ENCODE measurements at places on chromosomes 3 and 15. TPM values are rescaled to one million over a fixed set of nuclear protein-coding genes. Genes with fewer than 3 reads are reported as not detected.

NPAP1 gene
- total RNA-seq = not detected

CCDC39 gene
- not detected for total RNA-seq

FANCD2OS gene
- 2.3 TPM for total RNA-seq

SSUH2 gene
- 0.09 TPM for total RNA-seq

All from airway epithelial cell (primary cell).